Stimulated activated CD8-positive, alpha-beta memory T cell treated with anti-CD3 and anti-CD28 coated beads, Interleukin-4, amount 100 ng/mL, for 4 hours (primary cell): ENCODE measurements at places on chromosomes 6 and 20.

- peak; percentile 13 for DNase-seq
Measured at GRCh38 chr6:136317021-136317694, 27.5 kb upstream of the BCLAF1 start.

DNA sequence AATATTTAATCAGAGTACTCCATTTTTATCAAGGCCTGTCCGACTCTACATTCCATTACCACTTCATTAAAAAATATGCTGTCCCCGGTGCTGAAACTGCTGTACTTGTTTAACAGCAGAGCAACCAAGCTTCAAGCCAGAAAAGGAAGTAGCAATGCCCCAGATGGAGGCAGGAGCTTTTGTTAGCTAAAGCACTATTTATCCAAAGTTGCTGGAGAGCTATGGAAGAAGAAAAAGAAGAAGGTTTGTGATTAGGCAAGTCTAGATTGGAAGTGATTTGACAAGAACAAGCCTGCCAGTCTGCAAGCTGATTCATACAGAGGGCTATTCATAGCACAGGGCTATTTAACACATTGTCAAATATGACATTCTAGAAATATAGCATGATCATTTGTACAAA, 160.9 kb upstream of the SPTLC3 start:
- no peak for DNase-seq

DNA sequence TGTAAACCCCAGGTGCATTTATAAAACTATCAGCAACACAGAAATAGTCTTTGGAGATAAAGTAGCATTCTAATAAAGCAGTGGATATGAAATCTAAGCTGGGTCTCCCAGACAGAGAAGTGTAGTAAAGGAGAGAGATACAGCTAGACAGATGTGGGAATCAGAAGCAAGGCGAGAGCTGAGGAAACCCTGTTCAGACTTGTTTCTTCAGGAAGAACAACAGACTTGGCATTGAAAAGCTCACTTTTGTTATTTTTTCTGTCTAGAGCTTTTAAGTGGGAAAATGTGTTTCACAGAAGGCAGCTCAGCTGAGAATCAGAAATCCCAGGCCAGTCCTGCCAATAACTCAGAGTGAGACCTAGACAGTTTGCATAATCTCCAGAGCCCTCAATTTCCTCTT, 52.9 kb downstream of the SLC35B3 start:
- no peak for DNase-seq

DNA sequence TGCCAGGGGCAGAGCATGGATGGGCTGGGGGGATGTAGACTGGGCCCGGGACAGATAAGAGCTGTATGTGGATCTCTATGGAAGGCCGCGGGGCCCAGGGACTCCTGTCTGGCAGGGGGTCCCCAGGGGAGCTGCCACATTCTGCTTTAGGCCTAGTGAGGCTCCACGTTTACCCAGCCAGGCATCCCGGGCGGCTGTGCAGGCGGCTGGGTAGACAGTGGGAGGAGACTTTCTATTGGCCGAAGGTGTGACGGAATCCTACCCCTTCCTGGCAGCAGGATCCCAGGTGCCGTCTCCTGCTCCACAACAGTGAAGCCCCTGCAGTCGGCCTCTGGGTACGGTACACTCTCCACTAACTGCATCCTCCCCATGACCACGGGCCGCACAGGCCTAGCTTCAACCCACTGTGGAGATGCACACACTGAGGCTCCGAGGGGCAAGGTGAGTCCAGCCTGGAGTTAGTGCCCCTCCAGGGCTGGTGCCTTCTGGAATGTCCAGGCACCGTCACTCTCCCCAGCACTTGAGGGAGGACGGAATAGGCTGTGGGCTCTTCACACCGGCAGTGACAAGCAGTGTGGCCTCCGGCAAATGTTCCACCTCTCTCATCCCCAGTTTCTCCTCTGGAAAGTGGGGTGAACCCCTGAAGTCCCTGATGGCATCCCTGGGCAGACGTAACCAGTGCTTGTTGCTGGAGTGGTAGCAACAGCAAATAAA, 36.8 kb upstream of the ZBP1 start:
- no peak for DNase-seq

- DNase-seq: no peak
Measured at GRCh38 chr6:39330476-39330875, 8.0 kb upstream of the KCNK16 start.

DNA sequence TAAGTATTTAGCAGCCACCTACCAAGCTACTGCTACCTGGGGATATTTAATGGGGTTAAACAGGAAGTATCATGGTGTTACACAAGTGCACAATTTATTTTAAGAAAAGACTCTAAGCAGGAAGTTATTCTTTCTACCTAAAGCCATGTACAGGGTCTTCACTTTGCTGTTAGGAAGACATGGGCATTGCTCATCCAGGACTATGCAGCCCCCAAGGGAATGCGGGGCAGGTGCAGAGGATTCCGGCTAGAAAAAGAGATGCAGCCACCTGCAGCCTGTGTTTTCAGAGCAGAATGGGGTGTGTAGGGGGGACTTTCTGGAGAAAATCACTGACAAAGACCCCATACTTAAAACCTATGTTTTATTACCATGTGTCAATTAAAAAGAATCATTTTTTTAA, 399.1 kb upstream of the NOX3 start:
- DNase-seq: no peak

GRCh38 chr6:25863360-25863759, 10.7 kb downstream of the SLC17A3 start:
- DNase-seq: no peak

GRCh38 chr6:168122011-168122410, 43.0 kb upstream of the FRMD1 start:
- DNase-seq: no peak

- no peak for DNase-seq
Measured at GRCh38 chr6:87118054-87118453, 23.1 kb upstream of the CGA start.

GRCh38 chr6:128979071-128979470, 96.1 kb downstream of the LAMA2 start:
- DNase-seq: no peak

GRCh38 chr20:13694420-13695150, 55.9 kb upstream of the TASP1 start:
- DNase-seq: no peak

GRCh38 chr6:24357336-24358218, at the start of gene DCDC2:
DCDC2 (minus strand) TSS chr6:24358059; CDS start chr6:24357750, 309 bp downstream.
- no peak for DNase-seq

DNA sequence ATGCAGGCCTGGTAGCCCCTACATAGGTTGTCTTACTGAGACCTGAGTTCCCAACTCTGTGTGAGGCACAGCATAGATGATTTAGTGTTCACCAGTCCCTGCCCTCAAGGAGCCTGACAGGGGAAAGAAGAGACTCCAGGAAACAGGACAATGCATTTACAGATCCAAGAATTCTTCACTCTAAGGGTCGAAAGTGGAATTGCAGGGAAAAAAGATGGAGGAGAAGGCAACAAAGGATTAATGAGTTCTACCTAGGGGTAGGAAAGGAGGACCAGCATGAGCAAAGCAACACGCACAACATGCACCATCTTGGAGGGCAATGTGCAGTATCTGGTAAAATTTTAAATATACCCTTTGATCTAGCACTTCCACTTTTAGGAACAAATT, 5.9 kb downstream of the SPAG4 start:
- no peak for DNase-seq

GRCh38 chr6:105825210-105825609, 260.9 kb upstream of the PRDM1 start:
- DNase-seq: no peak

- no peak for DNase-seq
Measured at GRCh38 chr6:65461121-65461520, 245.9 kb downstream of the EYS start.

DNA sequence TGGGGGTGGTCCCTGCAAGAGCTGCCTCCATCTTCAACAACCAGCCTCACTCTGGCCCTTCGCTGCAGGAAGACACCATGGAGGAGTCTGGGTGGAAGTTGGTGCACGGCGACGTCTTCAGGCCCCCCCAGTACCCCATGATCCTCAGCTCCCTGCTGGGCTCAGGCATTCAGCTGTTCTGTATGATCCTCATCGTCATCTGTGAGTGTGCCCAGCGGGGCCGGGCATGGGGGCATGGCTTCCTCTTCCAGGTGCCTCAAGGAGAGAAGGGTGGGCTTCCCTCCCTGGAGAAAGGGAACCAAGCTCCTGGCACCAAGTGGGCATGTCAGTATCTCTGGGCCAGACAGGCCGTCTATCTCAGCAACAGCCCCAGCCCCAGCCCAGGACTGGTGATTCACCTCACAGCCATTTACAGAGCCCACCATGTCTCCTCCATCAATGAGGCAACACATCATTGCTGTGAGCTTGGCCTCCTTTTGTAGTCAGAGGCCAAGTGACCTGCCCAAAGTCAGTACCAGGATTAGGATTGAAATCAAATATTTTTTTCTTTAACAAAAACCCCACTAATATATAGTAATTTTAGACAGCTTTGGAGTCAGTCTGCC, 40.2 kb downstream of the TM9SF4 start:
- DNase-seq: no peak
